ENCODE measurements at places on chromosomes 2 and 18.

DNA sequence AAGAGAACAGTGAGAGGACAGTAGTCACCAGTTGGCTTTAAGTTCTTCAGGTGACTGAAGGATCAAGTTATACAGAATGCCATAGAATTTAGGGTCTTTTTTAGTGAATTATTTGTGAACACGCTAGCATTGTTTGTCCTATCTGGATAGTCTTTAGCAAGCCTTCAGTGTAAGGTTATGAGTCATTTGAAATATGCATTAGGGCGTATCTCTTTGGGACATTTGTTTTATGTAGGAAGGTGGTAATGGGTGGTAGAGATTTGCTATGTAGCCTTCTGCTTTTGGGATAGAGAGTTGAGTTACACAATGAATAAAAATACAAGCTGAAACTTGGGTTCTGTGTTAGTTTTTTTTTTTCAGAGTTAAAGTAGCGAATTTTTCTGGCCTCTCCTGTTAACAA is 13.0 kb downstream of the ACTR2 start:
- DNase-seq = no peak

- DNase-seq = no peak
These were observed 213.8 kb downstream of the SP3 start for GRCh38 chr2:173751245-173751975.

- DNase-seq = no peak
These were observed 12.1 kb upstream of the TTN start for GRCh38 chr2:178819147-178819875.

DNA sequence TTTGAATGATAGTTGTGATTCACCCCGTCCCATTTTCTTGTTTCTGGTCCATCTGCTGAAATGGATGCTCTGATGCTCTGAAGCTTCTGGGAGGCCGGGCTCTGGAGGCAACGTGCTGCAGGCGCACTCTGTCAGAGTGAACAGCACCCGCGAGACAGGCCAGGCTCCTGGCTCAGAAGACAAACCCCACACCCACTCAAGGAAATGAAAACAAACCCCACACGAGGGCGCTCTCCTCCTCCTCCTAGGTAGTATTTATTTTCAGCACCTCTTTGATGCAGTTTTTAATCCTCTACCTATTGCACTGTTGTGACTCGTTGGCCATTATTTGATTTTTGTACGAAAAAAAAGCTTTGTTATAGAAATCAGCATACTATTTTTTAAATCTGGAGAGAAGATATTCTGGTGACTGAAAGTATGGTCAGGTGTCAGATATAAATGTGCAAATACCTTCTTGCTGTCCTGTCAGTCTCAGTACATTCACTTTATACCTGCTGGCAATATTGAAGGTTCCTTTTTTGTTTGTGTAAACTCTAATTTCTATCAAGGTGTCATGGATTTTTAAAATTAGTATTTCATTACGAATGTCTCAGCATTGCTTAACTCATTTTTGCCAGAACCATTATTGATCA is 10.3 kb upstream of the CHST10 start:
- DNase-seq = no peak

DNA sequence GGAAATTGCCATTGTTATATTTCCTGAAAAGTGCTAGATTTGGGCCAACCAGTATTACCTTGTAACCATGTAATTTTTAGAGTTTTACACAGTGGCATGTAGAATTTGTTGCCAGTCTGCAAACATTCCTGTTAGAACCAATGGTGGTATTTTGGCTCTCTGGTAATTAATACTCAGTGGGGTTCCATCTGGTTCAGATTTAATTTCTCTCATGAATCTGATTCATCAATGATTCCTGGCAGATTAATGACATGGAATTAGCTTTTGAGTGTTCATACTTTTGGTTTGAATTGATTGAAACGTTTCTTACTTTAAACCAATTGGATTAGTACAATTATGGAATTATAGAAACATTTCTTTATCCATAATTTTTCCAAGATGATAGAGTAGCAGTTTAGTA is 93.2 kb downstream of the MC4R start:
- no peak for DNase-seq

DNA sequence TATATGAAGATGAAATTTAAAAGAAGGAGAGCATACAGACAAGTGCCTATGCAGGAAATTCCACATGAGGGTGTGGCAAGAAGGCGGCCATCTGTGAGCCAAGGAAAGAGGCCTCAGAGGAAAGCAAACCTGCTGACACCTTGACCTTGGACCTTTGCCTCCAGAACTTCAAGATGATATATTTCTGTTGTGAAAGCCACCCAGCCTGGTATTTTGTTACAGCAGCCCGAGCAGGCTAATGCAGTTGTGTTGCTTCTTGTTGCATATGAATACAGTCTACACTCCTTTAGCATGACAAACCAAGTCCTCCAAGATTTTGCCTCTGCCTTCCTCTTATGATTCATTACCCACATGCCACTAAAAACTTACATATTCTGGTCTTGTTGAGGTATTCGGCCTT is 374.8 kb upstream of the TRIB2 start:
- no peak for DNase-seq

DNA sequence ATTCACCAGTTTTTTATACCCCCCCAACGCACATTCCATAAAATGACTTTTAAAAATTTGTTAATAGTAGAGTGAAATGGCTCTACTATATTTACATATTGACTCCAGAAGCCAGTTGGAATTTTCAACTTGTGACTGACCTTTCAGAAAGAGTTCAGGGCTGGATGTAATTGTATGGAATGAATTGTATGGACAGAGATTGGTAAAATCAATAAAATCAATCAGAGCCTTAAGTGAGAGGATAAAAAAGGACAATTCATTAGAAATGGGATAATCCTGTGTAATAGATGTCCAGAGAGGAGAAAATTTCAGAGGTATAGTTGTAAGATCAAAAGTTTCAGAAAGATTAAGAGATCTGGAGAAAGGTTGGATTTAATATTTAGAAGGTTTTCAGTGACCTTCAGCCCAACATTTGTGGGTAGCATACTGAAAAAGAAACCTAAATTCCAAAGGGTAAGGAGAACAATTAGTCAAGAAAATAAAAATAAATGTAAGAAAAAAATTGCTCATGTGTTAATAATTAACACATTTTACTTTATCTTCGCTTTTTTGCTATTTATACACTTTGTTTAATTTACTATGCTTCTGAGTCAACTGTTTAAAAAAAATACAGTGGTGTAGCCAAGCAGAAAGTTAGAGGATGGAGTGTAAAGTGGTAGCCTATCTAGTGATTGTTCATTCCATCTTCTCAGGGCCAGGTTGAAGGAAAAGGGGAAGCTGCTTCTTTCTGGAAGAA is 385.4 kb upstream of the TMEFF2 start:
- no peak for DNase-seq

DNA sequence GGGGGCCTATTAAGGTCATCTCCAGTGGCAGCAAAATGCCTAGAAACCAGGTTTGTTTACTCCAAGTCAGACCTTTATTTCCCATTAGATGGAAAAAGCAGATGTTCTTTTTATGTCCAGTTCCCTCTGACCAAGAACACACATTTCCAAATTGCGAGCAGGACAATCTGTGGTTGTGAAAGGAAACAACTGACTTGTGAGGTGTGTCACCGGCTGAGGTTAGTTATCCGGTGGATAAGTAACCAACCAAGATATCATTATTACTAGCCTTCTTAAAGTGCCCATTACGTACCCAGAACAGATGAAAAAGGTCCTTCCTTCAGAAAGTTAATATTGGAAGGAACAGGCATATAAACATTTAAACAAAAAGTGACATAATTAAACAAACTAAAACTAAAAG is 112.9 kb downstream of the THADA start:
- DNase-seq = no peak

- DNase-seq = no peak
These were observed 9.6 kb downstream of the TRIM54 start for GRCh38 chr2:27291865-27292264.

GRCh38 chr2:196415384-196415783 is 224.1 kb upstream of the CCDC150 start:
- no peak for DNase-seq

DNA sequence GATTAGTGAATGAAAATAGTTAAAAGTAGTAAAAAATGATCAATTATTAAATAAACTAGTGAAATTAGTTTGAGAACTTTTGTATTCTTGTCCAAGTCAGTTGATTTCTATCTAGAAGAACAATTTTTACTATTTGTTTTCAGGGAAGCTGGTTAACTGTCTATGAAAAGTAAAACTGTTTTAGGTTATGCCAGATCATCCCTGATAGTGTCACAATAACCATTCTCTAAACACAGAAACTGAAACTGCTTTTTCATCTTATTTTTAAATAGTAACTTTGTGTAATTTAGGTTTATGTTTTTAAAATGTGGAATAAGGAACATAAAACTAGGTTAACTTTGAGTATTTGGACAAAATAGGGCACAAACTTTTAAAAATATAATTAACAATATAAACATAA is 1087.2 kb downstream of the DPP10 start:
- DNase-seq = no peak

- DNase-seq = no peak
These were observed 8.5 kb downstream of the PRPF40A start for GRCh38 chr2:152708742-152709141.

DNA sequence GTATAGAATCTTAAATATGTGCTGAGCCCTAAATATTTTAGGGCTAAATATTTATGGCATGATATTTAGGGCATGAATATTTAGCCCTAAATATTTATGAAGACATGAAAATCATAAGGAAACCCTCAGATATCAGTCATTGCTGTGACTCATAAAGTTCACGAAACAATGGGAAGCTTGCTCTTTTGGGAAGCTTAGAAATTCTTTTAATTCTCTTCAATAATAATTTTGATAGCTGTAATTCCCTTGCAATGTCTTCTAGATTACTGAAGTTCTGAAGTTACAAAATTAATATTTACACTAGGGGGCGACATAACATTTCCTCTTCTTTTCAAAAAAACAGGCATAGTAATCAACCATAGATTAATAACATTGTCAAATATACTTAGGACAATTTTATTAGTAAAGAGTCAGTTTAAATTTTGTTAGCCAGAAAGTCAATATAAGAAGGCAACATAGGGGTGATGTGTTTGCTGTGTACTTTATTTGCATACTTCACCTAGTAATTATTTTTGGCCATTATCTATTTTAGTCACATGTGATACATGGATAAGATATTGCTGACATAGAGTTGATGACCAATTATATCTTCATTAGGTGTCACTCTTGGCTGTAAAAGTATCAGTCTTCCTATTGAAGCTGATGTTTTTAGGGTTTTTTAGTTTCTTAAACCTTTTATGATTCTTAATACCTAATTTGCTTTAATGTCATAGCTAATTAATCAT is 13.2 kb downstream of the ZNF804A start:
- DNase-seq = peak; percentile 19

GRCh38 chr2:99878581-99879350 is 263.6 kb downstream of the AFF3 start:
- peak; percentile 36 for DNase-seq

DNA sequence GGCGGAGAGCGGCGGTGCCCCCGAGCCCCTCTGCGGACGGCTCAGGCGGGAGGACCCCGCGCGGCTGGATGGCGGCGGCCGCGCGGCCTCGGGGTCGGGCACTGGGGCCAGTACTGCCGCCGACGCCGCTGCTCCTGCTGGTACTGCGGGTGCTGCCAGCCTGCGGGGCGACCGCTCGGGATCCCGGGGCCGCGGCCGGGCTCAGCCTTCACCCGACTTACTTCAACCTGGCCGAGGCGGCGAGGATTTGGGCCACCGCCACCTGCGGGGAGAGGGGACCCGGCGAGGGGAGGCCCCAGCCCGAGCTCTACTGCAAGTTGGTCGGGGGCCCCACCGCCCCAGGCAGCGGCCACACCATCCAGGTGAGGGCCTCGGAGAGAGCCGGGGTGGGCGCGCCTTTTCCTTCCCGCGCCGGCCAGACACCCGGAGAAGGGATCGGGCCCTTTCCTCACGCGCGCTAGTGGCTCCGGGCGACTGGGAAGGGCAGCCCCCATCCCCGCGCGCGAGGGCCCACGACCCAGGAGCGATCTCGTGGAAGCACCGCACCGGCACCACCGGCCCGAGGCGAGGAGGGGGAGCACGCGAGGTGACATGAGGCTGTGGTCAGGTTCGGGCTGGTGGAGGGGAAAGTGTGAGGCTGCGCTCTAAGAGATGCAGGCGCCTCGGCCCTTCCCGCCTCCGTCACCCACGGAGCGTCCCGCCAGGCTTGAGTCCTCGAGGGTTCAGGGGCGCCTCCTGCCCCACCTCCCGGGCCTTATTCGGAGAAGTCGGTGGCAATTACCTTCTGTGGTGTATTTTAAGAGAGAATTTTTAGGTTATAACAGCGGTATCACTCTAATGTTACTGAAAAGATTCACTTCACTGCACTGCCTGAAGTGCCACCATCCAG is 607 bp downstream of the LAMA3 start:
- no peak for DNase-seq

DNA sequence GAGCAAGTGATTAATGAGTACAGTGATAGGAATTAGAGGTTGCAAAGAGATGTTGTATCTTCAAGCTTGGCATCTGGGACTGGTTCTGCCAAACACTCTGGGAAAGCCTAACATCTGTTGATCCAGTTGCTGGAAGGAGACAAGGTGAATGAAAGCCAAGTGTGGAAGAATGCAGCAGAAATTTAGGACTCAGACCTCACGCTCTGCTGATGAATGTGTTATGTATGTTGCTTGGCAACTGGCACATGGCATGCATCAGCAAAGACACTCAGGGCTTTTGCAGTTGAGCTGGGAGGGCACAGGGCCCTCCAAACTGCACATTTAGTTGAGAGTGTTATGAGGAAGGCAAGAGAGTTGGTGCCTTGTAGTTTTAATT is 105.5 kb downstream of the COLEC12 start:
- peak; percentile 37 for DNase-seq

- no peak for DNase-seq
These were observed 30.5 kb downstream of the EML4 start for GRCh38 chr2:42199626-42200025.

DNA sequence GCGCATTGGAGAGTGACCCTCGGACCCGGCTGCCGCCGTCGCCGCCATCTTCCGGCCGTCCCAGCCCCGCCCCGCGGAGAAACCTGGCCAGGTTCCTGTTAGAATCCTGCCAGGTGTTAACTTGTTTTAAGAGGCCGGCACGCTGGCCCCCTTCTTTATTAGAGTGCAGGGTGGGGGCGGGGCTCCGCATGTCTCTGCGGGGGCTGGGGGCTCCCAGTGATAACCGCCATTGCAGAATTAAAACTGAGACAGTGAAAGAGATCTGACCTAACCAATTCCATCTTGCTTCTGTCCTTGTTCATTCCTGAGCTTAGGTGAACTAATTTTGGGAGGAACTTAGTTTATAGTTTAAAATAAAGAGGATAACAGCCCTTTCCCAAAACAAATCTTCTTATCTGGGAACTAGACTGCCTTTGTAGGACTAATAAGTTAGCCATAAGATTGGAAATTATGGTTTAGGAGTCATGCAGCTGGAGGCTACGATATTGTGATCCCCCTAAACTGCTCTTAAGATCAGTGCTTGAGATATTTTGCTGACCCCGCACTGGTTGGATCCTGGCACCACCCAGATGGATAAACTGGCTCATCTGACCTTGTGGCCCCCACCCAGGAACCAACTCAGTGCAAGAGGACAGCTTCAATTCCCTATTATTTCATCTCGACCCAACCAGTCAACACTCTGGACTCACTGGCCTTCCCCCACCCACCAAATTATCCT is 543 bp upstream of the STARD7 start:
- DNase-seq = no peak

GRCh38 chr2:1772471-1773267 is 28.4 kb upstream of the PXDN start:
- no peak for DNase-seq

GRCh38 chr2:207285473-207285815 is 119.7 kb upstream of the KLF7 start:
- DNase-seq = no peak

GRCh38 chr2:68564426-68564825 is 79.0 kb upstream of the PROKR1 start:
- DNase-seq = no peak

All from amniotic stem cell (primary cell).